ENCODE measurements at places on chromosomes 2 and 18.

GRCh38 chr2:231713730-231714638 lies 5.7 kb downstream of the PTMA start:
- peak; percentile 95 for DNase-seq

DNA sequence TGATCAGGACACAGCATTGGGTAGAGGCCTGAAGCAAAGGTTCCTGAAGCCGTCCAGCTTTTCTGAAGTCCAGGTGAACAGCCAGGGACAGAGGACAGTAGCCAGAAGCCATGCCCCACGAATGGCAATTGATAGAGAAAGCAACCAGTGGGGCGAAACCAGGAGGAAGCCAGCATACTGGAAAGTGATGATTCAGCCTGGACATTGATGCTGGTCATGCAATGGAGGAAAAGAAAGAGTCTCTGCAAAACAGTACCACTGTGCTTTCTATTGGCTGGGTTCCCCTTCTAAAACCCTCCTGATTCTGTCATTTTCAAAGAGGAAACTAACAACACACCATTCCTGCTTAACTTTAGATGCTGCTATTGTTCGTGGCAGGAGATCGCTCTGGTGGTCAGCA lies 221.4 kb upstream of the EPAS1 start:
- DNase-seq: no peak

- no peak for DNase-seq
Observed at GRCh38 chr2:20001361-20001863, 11.1 kb downstream of the MATN3 start.

GRCh38 chr2:169640104-169640503 lies 54.1 kb downstream of the CFAP210 start:
- DNase-seq: no peak

- DNase-seq: no peak
Observed at GRCh38 chr2:43759195-43759594, 14.6 kb upstream of the DYNC2LI1 start.

- no peak for DNase-seq
Observed at GRCh38 chr2:165009466-165009865, 54.1 kb upstream of the SLC38A11 start.
